Left cardiac atrium (tissue), 4 donors: ENCODE measurements at places on chromosomes 11 and 22. TPM values are rescaled to one million over a fixed set of nuclear protein-coding genes. Genes with fewer than 3 reads are reported as not detected.
A peak's percentile ranks its signal among the peaks of the same experiment; 100 is the strongest.

DNA sequence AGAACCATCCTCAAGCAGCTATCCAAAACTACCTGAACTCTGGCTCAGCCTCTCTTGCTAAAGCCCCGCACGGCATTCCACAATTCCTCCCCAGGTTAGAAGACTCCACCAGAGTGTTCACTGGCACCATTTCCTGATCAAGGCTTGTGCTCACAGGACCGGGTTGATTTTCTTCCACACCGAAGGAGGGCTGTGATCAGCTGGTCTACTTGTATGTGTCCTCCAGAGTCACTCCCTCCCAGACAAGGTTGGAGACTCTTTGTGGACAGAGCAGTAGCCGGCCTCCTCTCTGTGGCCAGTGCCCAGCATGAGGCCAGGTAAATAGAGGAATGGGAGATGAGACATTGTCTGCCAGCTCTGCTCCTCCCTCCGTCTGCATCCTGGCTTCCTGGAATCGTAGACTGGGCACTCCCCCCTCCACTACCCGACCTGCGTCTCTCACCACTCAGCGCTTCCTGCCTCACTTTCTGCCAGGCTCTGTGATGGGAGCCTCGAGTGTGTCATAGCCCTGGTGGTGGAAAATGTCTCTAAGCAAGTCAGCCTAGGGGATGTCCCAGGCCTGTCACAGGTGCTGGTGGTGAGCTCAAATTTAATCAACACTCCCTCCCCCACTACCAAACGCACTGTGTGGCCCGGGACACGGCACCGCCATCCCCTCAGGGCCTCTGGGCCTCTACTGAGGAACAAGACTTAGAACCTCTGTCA lies 12.5 kb upstream of the TMPRSS6 start:
- DNase-seq = peak; percentile 36

Gene ASPHD2
- total RNA-seq = 0.18 TPM

GRCh38 chr11:70915158-70915985 lies 337.0 kb downstream of the SHANK2 start:
- DNase-seq = no peak

DNA sequence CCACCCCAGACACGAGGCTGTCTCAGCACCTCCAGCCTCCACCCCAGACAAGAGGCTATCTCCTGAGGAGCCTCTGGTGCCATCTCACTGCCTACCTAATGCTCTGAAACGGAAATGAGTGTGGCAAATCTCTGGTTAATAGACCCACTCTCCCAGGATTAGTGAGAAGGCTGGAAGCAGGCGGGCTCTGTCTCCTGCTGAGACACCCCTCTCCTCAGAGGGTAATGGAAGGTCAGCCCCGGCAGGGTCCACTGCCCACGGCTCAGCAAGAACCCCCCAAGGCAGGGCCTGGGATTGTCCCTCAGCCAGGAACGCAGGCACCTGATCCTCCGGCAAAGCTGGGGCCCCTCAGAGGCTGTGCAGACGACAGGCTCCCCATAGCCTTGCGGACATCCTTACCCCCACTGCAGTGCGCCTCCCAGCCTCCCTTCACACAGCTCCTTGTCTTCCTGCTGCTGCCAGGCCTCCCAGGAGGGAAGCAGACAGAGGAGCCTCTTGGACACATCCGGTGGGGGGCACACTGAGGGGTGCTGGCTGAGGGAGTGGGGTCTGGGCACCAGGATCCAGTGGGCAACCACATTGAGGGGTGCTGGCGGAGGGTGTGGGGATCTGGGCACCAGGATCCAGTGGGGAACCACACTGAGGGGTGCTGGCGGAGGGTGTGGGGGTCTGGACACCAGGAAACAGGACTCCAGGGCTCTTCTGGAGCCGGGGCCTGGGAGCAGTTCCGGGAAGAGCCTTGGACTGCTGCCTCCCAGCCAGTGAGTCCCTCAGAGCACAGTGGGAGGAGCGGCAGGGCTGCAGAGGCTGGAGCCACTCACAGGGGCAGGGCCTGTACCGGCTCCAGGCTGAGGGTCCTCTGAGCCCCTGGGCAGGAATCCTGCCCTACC lies 13.1 kb downstream of the CHID1 start:
- DNase-seq = no peak

DNA sequence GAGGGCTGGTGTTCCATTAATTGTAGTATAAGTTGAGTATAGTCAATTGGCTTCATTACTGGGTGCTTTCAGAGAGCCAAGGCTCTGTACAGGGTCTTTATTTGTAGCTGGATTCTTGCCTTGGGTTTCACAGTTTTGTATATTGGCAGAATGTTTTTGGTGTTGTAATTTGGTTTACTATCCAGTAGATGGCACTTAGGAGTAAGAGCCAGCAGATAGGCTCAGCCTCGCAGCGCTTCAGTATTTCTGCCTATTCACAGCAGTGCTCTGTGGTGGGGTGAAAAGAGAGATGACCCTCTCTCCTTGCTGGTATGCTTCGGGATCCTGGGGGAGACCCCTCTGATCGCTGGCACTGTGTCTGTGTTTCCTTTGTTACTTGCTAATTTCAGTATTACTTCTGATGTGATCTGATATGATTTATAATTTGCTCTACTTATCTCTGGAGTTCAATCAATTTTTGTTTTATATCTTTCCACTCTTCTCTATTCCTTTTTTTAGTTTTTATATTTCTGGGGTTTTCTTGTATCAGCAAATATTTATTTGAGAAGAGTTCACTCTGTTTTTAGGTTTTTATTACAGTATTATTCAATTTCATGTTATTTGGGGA lies 52.2 kb downstream of the ANO5 start:
- DNase-seq = peak; percentile 26

- no peak for DNase-seq
These were observed 21.0 kb upstream of the RAB30 start for GRCh38 chr11:83092488-83093384.

GRCh38 chr11:34044664-34045485 lies 6.7 kb upstream of the CAPRIN1 start:
- peak; percentile 32 for DNase-seq

Gene PDHX
- 115 TPM for total RNA-seq

DNA sequence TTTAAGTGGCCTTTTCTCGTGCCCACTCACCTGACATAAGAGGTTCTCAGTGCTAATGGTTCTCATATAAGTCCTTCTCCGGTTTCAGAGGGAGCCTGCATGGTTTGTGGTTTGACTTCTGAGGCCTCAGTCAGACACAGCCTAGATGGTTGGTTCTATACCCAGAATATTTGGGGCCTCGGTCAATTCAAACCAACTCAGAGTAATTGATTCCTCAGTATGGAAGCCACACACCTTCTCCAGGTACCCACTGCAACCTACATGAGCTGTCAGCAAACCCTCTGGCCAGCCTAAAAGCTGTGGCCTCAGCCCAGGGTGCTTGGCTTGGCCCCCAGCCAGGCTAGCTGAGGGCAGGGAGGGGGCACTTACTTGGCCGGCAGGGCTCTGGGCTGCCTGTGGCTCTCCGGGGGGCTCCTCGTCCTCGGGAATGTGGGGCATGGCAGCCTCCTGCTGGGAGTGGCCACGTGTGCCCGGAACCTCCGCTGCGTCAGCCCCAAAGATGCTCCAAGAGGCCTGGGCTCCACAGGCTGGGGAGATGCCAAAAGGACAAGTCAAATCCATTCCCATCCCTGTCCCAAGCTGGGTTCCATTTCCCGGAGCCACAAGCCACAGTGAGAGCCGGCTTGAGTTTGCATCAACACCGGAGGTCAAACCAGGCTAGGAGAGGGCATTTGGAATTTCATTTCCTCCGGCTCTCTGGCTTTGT lies 41.7 kb downstream of the IRAG1 start:
- no peak for DNase-seq

Gene MMP11
- 5.6 TPM for total RNA-seq

GRCh38 chr22:38921806-38922205 lies 35.6 kb upstream of the APOBEC3A start:
- no peak for DNase-seq

DNA sequence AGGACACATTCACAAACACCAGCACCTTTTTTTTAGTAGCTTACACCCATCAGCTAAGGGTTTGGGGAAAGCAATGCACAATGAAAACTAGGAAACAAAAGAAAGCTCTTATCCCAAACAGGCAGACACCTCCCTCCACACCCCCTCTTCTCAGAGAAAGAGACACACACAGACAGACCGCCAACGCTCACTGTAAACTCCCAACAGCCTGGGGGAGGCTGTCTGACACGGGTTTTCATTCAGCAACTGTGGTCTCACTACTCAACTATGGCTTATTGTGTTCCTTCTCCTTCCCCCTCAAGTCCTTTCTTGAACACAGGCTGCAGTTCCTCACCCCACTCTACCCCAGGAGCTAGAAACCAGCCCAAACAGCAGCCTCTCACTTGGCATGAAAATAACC lies 123.4 kb downstream of the C11orf58 start:
- no peak for DNase-seq
